Ovary (tissue), 10 donors: ENCODE measurements at places on chromosomes 2 and 18.

DNA sequence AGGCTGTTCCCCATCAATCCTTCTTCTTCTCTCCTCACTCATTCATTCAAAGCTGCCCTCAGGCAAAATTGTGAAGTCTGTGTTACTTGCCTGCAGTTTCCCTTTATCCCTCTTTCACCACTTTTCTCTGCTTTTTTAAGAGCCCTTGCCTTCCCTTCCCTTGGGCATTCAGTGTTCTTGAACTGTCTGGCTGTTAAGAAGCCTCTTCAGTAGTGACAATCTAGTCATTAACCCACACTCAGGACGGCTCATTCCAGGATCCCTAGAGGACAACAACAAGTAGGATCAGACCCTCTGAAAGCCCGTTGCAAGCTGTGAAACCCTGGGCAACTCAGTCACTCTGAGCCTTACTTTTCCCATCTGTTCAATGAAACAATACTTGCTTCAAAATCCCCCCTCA lies 615.7 kb downstream of the EPHA4 start:
- no peak for DNase-seq

DNA sequence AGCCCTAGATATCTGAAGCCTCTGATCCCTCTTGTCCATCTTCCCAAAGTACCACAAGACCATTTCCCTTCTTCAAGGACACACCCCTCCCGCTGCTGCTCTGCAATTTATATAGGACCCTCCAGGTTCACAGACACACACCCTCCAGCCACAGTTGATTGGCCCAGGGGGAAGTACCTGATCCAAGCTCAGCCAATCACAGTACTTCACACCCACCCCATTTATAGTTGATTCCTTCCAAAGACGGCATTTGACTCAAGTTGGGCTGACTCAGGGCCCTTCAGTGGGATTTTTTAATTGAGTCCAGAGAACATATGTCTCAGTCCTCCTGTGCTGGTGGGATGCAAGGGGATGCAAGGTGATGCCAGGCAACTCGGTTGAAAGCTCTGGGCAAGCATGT lies 59.2 kb downstream of the GYPC start:
- DNase-seq, result no peak

- no peak for DNase-seq
These were observed 22.2 kb downstream of the BIN1 start for GRCh38 chr2:127084611-127085316.

DNA sequence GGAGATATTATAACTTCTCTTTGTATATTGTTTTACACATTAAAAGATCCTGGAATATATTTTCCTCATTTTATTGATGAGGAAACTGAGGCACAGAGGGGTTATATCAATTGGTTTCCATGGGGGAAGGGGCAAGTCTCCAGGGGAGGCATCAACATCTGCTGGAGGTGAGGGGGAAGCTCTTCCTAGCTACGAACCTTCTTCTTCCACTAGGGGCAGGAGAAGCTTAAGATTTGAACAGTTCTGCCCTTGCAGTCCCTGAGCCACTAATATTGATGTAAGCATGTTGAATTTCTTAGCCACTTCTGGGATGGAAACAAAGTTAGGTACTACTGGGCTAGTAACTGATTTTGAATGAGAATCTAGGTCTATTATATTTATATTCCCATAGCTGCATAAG lies 140.1 kb upstream of the AQP4 start:
- DNase-seq, result no peak

DNA sequence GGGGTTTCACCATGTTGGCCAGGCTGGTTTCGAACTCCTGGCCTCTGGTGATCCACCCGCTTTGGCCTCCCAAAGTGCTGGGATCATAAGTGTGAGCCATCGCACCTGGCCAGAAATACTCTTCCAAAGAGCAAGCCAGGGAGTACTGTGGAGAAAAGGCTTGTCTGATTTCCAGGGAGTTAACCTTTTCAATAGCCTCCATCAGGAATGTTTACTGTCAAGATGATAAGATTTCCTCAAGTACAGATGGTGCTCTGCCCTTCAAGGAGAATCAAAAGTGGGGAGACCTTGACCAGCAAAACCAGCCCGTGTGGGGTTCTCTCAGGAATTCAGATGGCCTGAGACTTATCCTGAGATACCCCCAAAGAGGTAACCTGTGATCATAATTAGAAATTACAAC lies 237.2 kb downstream of the PRKCE start:
- no peak for DNase-seq

DNA sequence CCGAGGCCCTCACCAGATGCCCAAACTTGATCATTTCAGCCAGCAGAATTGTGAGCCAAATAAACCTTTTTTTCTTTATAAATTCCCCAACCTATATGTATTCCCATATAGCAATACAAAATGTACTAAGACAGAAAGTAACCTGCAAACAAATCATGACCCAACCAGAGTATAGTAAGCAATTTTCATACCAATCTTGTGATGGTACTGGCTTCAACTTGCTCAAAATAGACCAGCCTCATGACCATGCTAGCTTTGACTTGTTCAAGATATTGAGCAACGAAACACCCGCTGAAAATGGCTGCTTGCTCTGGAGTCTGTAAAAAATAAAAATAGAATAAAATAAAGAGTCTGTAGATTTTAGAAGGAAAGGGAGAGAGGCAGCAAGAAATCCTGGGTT lies 97.6 kb downstream of the C1D start:
- no peak for DNase-seq

- no peak for DNase-seq
These were observed 51.4 kb downstream of the ICOS start for GRCh38 chr2:203987959-203988358.

GRCh38 chr2:61065714-61066709 lies at the start of gene SANBR:
Gene SANBR, plus strand, starts transcription at chr2:61065871. Its CDS starts 4,480 bp downstream, at chr2:61070351.
- DNase-seq, result peak; percentile 73
